Forelimb muscle (tissue), 1 donor: ENCODE measurements at places on chromosomes 1 and 21. TPM values are rescaled to one million over a fixed set of nuclear protein-coding genes. Genes with fewer than 3 reads are reported as not detected.

The OR2L13 gene
- polyA plus RNA-seq, result not detected

The OLIG2 gene
- not detected for polyA plus RNA-seq

The RGS2 gene
- polyA plus RNA-seq, result 84.3 TPM

The CD1D gene
- polyA plus RNA-seq, result 1.3 TPM

The SRSF11 gene
- 208 TPM for polyA plus RNA-seq

The GBP6 gene
- not detected for polyA plus RNA-seq

The LCK gene
- polyA plus RNA-seq, result 0.35 TPM

The PADI3 gene
- polyA plus RNA-seq, result not detected

The ST6GALNAC5 gene
- polyA plus RNA-seq, result 1.4 TPM

The RALGPS2 gene
- 39.6 TPM for polyA plus RNA-seq

The RSPH1 gene
- 0.20 TPM for polyA plus RNA-seq

The KCND3 gene
- 1.5 TPM for polyA plus RNA-seq

The RAB42 gene
- 7.1 TPM for polyA plus RNA-seq

The C1orf122 gene
- polyA plus RNA-seq, result 43.6 TPM

The AADACL4 gene
- polyA plus RNA-seq, result not detected

The PRAMEF18 gene
- not detected for polyA plus RNA-seq

The TSPAN1 gene
- polyA plus RNA-seq, result 0.54 TPM

The PDE9A gene
- 7.8 TPM for polyA plus RNA-seq

The CYP4A11 gene
- not detected for polyA plus RNA-seq

The LIN28A gene
- polyA plus RNA-seq, result not detected

The DRAXIN gene
- polyA plus RNA-seq, result 0.37 TPM

The CA6 gene
- not detected for polyA plus RNA-seq

The FAM229A gene
- 7.0 TPM for polyA plus RNA-seq

The OVAAL gene
- 0.09 TPM for polyA plus RNA-seq

The AKR7A3 gene
- polyA plus RNA-seq, result 1.4 TPM

The FMN2 gene
- polyA plus RNA-seq, result 0.52 TPM

The KRTAP10-8 gene
- not detected for polyA plus RNA-seq

The SV2A gene
- polyA plus RNA-seq, result 3.1 TPM

The BMP8A gene
- polyA plus RNA-seq, result 0.94 TPM

The CNKSR1 gene
- 4.2 TPM for polyA plus RNA-seq

The F3 gene
- polyA plus RNA-seq, result 2.2 TPM

The PROX1 gene
- 12.8 TPM for polyA plus RNA-seq

The TRPM2 gene
- 1.5 TPM for polyA plus RNA-seq

The CCDC27 gene
- polyA plus RNA-seq, result 0.19 TPM

The HCRTR1 gene
- 0.25 TPM for polyA plus RNA-seq

The PIGC gene
- polyA plus RNA-seq, result 24.9 TPM
